Kidney epithelial cell (primary cell): ENCODE measurements at places on chromosomes 7 and 10. TPM values are rescaled to one million over a fixed set of nuclear protein-coding genes. Genes with fewer than 3 reads are reported as not detected.
A peak's percentile ranks its signal among the peaks of the same experiment; 100 is the strongest.

DNA sequence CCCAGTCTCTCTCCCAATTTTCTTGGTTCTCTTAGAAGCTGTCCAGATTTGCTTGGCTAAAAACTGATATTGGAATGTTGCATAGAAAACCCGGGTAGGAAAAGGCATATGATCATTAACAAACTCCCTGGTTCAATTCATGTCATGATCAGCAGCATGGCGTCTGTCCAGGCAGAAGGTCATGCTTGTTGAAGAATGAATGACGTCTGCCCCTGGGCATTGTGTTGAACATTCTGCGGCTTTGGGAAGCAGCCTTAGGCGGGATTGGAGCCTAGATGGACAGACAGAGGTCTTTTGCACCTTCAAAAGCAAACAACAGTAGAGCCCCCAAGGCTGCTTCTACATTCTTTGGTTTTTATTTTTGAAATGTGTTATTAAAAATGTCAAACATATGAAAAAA lies 7.7 kb upstream of the MINDY3 start:
- no peak for DNase-seq

DNA sequence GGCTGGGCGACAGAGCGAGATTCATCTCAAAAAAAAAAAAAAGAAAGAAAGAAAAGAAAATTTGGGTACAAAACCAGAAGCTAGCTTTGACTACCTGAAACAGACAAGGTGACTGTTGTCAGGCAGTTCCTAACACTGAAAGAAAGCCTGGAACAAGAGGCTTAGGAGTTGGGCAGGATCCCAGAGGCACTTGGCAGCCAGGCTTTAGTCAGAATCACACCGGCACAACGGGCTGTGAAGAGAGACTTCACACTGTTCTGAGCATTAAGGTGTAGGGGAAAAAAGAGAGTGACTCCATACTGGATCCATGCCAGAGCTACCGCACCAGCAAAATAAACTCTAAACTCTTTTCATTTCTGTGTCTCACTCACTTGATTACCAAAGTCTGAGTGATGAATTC lies 130.8 kb downstream of the ZNF467 start:
- DNase-seq, result no peak

DNA sequence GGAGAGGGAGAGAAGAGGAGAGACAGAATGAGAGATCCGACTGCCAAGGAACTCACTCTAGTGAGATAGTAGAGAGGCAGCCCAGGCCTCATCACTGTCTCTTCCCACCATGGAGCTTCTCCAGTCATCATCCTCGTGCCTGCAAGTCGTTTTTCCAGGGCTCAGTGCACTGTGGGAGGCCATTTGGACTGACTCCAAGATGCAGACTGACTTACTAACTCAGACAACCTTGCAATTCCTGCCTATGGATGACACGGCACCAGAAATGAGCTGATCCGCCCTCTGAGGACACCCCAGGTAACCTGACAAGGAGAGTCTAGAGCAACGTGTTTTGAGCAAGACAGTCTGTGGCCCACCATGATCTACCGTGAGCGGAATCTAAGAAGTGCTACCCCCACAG lies 154.9 kb downstream of the GLI3 start:
- peak; percentile 49 for DNase-seq

The KLF14 gene
- total RNA-seq, result 0.07 TPM in 1 of 2 replicates, not detected in the other

The CRHR2 gene
- total RNA-seq, result not detected in 2 replicates

The PRR15 gene
- total RNA-seq, result 16.2 and 21.4 TPM in 2 replicates

- no peak for DNase-seq
Observed at GRCh38 chr7:106175507-106175906, 63.4 kb upstream of the SYPL1 start.

The RBP3 gene
- not detected in 2 replicates for total RNA-seq

- DNase-seq, result no peak
Observed at GRCh38 chr10:4538016-4538415, 288.0 kb upstream of the AKR1E2 start.

- no peak for DNase-seq
Observed at GRCh38 chr10:106959521-106959920, 205.0 kb downstream of the SORCS1 start.

The NRF1 gene
- 7.1 and 9.3 TPM in 2 replicates for total RNA-seq

GRCh38 chr10:88687853-88688467 lies 18.1 kb upstream of the LIPK start:
- no peak for DNase-seq

DNA sequence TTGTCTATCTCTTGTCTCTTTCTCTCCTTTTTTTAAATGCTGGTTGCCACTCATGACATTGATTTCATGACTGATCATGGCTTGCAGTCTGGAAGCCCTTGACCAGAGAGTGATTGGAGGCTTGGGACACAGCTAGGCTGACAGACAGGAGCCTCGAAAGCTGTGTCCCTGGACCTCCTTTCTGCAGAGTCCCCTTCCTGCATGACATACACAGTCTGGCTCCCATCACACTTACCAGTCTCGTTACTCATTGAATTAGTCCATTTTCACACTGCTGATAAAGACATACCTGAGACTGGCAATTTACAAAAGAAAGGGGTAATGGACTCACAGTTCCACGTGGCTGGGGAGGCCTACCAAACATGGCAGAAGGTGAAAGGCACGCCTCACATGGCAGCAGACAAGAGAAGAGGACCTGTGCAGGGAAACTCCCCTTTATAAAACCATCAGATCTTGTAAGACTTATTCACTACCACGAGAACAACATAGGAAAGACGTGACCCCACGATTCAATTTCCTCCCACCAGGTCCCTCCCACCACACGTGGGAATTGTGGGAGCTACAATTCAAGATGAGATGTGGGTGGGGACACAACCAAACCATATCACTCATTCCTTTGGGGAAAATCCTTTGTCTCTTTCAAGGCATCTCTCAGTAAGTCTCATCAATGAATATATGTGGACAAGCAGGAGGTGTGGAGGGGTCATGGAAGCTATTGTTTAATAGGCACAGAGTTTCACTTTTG lies 102.3 kb downstream of the TBXAS1 start:
- no peak for DNase-seq

DNA sequence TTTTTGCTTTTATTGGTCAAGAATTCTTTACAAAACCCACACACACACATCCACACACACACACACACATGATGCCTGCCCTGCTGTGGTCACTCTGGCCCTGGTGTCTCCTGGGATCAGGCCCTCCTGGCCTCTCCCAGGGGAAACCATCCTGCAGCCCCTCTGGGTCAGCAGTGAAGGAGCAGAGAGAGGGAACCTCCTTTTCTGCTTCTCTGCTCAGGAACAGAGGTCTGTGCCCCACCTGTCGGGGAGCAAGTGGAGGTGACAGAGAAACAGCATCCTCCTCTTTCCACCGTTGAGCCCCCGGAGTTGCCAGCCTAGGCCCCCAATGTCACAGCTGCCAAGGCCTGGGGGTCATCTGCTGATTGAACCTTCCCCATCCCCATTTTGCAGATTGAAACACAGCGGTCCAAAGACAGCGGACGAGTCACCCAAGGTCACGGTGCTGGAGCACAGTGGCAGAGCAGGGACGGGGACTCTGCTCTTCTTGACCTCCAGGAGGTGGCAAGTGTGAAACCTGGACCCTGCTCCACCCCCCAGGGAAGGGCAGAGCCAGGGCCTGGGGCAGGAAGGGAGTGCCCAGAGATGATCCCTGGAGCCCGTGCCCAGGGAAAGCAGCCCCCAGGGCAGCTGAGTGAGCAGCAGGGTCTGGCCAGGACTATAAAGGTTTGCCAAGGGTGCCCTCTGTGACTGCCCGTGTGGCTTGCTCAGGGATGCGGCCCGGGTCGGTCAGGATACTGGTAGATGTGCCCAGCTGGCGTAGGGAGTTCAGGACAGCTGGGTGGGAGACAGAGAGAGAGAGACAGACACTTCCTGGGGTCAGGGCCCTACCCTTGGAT lies 15.0 kb upstream of the TBL2 start:
- DNase-seq, result no peak

DNA sequence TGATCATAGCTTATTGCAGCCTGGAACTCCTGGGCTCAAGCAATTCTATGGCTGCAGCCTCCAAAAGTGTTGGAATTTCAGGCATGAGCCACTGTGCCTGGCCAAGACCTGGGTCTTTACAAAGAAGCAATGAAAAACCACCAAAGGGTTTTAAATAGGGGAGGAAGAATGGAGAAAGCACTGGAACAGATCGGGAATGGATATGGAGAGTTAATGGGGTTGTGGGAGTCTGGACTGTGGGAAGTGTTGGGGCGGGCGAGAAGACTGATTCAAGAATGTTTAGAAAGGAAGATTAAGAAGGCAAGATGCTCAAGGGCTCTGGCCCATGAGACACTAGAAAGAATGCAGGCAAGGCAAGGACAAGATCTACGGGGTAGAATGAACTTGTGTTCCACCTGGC lies 98.5 kb downstream of the CARD11 start:
- no peak for DNase-seq

The GPR158 gene
- total RNA-seq, result not detected in 2 replicates

The UTF1 gene
- total RNA-seq, result not detected in 2 replicates

The HECW1 gene
- total RNA-seq, result 0.46 and 0.82 TPM in 2 replicates

DNA sequence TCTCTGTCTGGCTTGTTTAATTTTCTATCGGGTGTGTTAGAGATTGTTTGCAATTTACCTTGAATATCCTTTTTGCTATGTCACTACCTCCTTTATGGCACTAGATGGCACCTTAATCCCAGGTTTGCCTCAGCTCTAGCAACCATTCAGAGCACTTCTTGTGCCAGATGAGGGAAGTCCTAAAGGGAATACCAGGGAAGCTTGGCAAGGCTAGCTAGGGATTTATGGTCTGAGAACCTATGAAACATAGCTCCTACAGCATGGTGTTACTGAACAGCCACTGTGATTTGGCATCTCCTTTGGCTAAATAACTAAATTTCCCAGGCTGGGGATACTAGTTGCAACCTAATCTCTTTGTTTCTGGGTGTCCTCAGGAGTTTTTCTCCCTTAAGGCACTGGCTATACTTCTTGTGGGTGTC lies 69.0 kb upstream of the VOPP1 start:
- peak; percentile 37 for DNase-seq

- DNase-seq, result no peak
Observed at GRCh38 chr7:111860248-111860647, 298.0 kb upstream of the IMMP2L start.

- no peak for DNase-seq
Observed at GRCh38 chr7:48161407-48162125, 9.7 kb upstream of the ABCA13 start.

DNA sequence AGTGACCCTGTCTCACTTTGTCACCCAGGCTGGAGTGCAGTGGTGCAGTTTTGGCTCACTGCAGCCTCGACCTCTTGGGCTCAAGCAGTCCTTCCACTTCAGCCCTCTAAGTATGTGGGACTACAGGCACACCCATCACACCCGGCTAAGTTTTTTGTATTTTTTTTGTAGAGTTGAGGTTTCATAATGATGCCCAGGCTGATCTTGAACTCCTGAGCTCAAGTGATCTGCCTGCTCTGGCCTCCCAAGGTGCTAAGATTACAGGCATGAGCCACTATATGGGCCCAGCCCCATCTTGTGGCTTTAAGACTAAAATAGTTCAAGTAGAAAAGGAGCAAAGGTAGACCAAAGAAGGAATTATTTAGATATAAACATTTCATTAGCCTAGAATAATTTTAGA lies 65.5 kb downstream of the MLLT10 start:
- no peak for DNase-seq

The SMKR1 gene
- 0.48 TPM in 1 of 2 replicates, not detected in the other for total RNA-seq

DNA sequence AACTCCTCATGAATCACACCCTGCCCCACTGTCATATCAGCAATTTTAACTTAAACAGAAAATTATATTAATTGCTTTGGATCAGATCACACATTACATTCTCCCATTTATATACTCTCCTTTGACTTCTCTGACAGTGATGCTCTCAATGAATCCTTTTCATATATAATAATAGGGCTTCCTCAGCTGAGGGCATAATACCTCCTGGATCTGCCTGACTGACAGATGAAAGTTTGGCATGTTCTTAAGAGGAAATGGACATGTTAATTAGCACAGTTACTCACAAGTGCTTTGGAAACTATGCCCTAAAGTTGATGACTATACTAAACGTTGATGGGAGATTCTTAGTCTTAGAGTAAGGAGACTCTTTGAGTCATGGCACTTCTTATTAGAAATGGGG lies 478.2 kb upstream of the LRRN3 start:
- DNase-seq, result no peak

The BBIP1 gene
- total RNA-seq, result 23.6 and 24.7 TPM in 2 replicates

The PTPN20 gene
- 5.3 and 5.5 TPM in 2 replicates for total RNA-seq

GRCh38 chr7:151433721-151434400 lies 6.1 kb downstream of the CRYGN start:
- no peak for DNase-seq

GRCh38 chr7:107037717-107038603 lies 6.5 kb upstream of the PRKAR2B start:
- no peak for DNase-seq

The RARRES2 gene
- 0.38 and 2.3 TPM in 2 replicates for total RNA-seq

The C7orf33 gene
- total RNA-seq, result not detected in 2 replicates

The LRWD1 gene
- total RNA-seq, result 22.9 and 38.0 TPM in 2 replicates

DNA sequence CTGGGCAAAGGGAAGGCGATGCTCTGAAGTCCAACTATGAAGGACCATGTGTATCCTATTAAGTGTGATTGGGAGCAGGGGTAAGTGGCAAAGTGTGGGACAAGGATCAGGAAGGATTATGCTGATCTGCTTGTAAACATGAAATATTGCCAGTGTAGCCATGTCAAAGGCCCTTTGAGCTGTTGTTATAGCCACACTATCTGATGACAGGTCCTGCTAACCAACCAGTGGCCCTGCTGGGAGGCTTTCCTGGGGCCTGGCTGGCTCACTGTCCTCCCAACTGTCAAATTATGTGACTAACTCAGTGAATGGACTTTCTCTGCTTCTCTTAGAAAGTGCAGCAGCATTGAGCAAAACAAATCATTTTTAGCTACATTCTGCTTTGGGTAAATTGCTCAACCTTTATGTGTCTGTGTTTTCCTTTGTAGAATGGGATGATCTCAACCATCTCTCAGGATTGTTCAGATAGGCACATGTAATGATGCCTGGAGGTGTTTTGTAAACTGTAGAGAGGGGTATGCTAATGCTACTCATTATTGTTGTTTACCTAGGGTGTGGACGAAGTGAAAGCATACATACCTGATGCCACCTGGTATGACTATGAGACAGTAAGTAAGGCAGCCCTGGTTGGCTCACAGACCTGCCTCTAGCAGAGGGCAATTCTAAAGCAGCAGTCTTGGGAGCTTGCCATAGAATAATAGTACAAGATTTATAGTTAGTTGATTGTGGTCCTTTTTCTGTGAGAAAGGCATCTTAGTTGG lies 47.4 kb downstream of the MGAM2 start:
- DNase-seq, result no peak

DNA sequence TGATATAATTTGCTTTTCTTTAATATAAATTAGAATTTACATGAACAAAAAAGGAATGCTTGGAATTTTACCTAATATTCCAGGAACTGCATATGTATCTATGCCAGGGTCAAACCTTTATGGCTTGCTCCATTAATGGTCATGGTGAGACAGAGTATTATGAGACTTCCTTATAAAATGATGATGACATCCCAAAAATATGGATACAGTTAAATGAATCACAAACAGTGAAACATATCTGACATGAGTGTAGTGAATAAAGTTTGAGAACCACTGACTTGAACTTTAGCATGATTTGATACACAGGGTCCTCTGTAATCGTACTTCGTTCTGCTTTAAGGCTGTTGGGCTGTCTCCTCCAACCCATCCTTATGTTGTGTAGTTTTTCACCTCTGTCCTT lies 51.8 kb downstream of the MARCHF5 start:
- DNase-seq, result no peak

- no peak for DNase-seq
Observed at GRCh38 chr7:158782761-158783401, 46.4 kb downstream of the ESYT2 start.
